Naive thymus-derived CD8-positive, alpha-beta T cell (primary cell): ENCODE measurements at places on chromosomes 1 and 21. TPM values are rescaled to one million over a fixed set of nuclear protein-coding genes. Genes with fewer than 3 reads are reported as not detected.

- H3K27ac ChIP-seq: peak within 1 kb of the TSS; percentile 92
- H3K36me3 ChIP-seq: peaks cover 2% of the 10 kb centered on the region
- peak within 1 kb of the TSS; percentile 97 for H3K4me3 ChIP-seq
- peaks cover 24% of the 10 kb centered on the region for H3K27me3 ChIP-seq
- H3K4me1 ChIP-seq: peaks cover 36% of the 10 kb centered on the region
- peak; percentile 65 for DNase-seq
Measured at GRCh38 chr1:94926915-94927404, at the start of gene CNN3. CNN3 (minus strand) TSS chr1:94927110; CDS start chr1:94926894, 216 bp downstream.

DNA sequence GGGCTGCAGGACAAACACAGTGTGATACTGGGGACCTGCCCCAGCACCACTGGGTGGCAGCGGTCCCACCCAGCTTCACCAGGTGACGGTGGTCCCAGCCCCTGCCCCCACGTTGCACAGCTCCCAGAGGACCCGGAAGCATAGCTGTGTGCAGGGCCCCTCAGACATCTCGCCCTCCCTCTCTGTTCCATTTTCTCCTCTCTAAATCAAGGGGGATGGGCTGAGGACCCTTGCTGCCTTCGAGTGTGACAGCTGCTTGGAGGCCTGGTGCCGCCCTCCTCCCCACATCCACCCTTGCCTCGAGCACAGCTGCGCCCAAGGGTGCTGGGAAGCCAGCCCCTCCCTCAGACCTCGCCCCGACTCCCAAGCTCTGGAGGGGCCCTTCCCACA, 16.1 kb upstream of the LRRC3 start:
- no peaks in the 10 kb centered on the region for H3K36me3 ChIP-seq
- H3K4me3 ChIP-seq: no peak overlapping the region
- H3K4me1 ChIP-seq: peaks cover 2% of the 10 kb centered on the region
- H3K27ac ChIP-seq: no peak overlapping the region

GRCh38 chr1:230849451-230850224, 18.7 kb downstream of the C1orf198 start:
- H3K27me3 ChIP-seq: no peaks in the 10 kb centered on the region
- no peak overlapping the region for H3K27ac ChIP-seq
- H3K36me3 ChIP-seq: peaks cover 4% of the 10 kb centered on the region
- no peak for DNase-seq

DNA sequence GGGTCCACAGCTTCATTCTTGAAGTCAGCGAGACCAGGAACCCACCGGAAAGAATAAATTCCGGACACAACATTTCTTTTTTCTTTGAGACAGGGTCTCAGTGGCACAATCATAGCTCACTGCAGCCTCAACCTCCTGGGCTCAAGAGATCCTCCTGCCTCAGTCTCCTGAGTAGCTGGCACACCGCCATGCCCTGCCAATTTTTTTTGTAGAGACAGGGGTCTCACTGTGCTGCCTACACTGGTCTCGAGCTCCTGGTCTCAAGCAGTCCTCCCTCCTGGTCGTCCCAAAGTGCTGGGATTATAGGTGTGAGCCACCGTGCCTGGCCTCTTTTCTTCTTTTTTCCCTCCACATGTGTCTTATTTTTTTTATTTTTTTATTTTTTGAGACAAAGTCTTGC, 20.6 kb upstream of the ENO1 start:
- H3K27ac ChIP-seq: no peak overlapping the region
- H3K4me1 ChIP-seq: peaks cover 43% of the 10 kb centered on the region
- H3K36me3 ChIP-seq: no peaks in the 10 kb centered on the region
- no peak for DNase-seq
- no peaks in the 10 kb centered on the region for H3K27me3 ChIP-seq

Gene BACE2
- total RNA-seq: 2.0 TPM

Gene FBLIM1
- total RNA-seq: not detected

Gene ADAMTS1
- not detected for total RNA-seq
